ENCODE measurements at places on chromosomes 7 and 10. TPM values are rescaled to one million over a fixed set of nuclear protein-coding genes. Genes with fewer than 3 reads are reported as not detected.

Gene CFTR
- not detected for total RNA-seq

Gene FAM241B
- 0.18 TPM for total RNA-seq

Gene HOXA2
- total RNA-seq, result 0.85 TPM

Gene SUN3
- total RNA-seq, result not detected

Gene PAPSS2
- 50.6 TPM for total RNA-seq

Gene ITPRID1
- not detected for total RNA-seq

Gene MYO3A
- not detected for total RNA-seq

Gene CEP55
- total RNA-seq, result 42.4 TPM

Gene SEMA3A
- 47.7 TPM for total RNA-seq

Gene ACSM6
- total RNA-seq, result not detected

Gene TEX47
- not detected for total RNA-seq

Gene DMBT1
- not detected for total RNA-seq

Gene BTBD16
- 0.09 TPM for total RNA-seq

Gene CALHM3
- not detected for total RNA-seq

Gene CD36
- total RNA-seq, result 1.5 TPM

Gene SKIDA1
- total RNA-seq, result 0.36 TPM

Gene TMEM270
- total RNA-seq, result not detected

Gene GLRX3
- total RNA-seq, result 77.7 TPM

Gene EPO
- total RNA-seq, result not detected

Gene TMEM236
- 0.19 TPM for total RNA-seq

Gene ANKRD26
- total RNA-seq, result 7.2 TPM

Gene NME8
- not detected for total RNA-seq

Gene SEPHS1
- 28.2 TPM for total RNA-seq

Gene TUBB8
- not detected for total RNA-seq

Gene CCDC146
- 1.4 TPM for total RNA-seq

Gene ACBD7
- 1.4 TPM for total RNA-seq

Gene THNSL1
- 3.3 TPM for total RNA-seq

Gene OR13A1
- not detected for total RNA-seq

Gene MACC1
- total RNA-seq, result under 0.01 TPM

Gene PRR15
- total RNA-seq, result 0.45 TPM

Gene SPDYE6
- total RNA-seq, result not detected

Gene AKR1D1
- not detected for total RNA-seq

Gene CCDC6
- total RNA-seq, result 19.0 TPM

Gene C7orf57
- total RNA-seq, result 0.09 TPM

Gene CDHR3
- total RNA-seq, result 1.7 TPM

Gene NPSR1
- not detected for total RNA-seq

Gene THSD7A
- 47.2 TPM for total RNA-seq

Gene EXOSC1
- 28.8 TPM for total RNA-seq

Gene PRSS37
- total RNA-seq, result not detected

Gene CFAP70
- 0.27 TPM for total RNA-seq
